ENCODE measurements at places on chromosomes 12 and 14. TPM values are rescaled to one million over a fixed set of nuclear protein-coding genes. Genes with fewer than 3 reads are reported as not detected.

ZDHHC22 gene
- total RNA-seq: not detected

REM2 gene
- 0.26 TPM for total RNA-seq

TESPA1 gene
- total RNA-seq: not detected

OR4E2 gene
- not detected for total RNA-seq

SLC5A8 gene
- total RNA-seq: not detected

VEZT gene
- total RNA-seq: 75.9 TPM

PRH2 gene
- total RNA-seq: not detected

FOXN4 gene
- total RNA-seq: not detected

ADAM21 gene
- total RNA-seq: 1.2 TPM

GARIN6 gene
- not detected for total RNA-seq

C14orf39 gene
- total RNA-seq: not detected

KIF26A gene
- total RNA-seq: 0.06 TPM

CATSPERB gene
- total RNA-seq: under 0.01 TPM

KLRD1 gene
- 0.13 TPM for total RNA-seq

PRR4 gene
- 0.53 TPM for total RNA-seq

SLCO1C1 gene
- total RNA-seq: 2.6 TPM

TPPP2 gene
- total RNA-seq: not detected

OR6C2 gene
- not detected for total RNA-seq

FGF23 gene
- total RNA-seq: not detected

ABCC9 gene
- 0.37 TPM for total RNA-seq

PACS2 gene
- 51.1 TPM for total RNA-seq

TBX3 gene
- 0.66 TPM for total RNA-seq

TSHR gene
- total RNA-seq: not detected

LRTM2 gene
- total RNA-seq: not detected

COA8 gene
- total RNA-seq: 19.9 TPM

MDGA2 gene
- total RNA-seq: not detected

RBP5 gene
- total RNA-seq: not detected

SERPINA6 gene
- total RNA-seq: 0.06 TPM

NFE2 gene
- not detected for total RNA-seq

HNRNPA1 gene
- 443 TPM for total RNA-seq

CISTR gene
- total RNA-seq: not detected

PLEKHD1 gene
- total RNA-seq: not detected

ALDH1L2 gene
- 14.5 TPM for total RNA-seq

TAS2R13 gene
- 0.92 TPM for total RNA-seq

SLC38A4 gene
- total RNA-seq: 0.26 TPM

SPX gene
- total RNA-seq: 0.25 TPM

DPF3 gene
- total RNA-seq: 1.7 TPM

RGS6 gene
- not detected for total RNA-seq

DACT1 gene
- 5.3 TPM for total RNA-seq

POTEG gene
- not detected for total RNA-seq

OTUB2 gene
- 1.2 TPM for total RNA-seq

TAS2R43 gene
- 2.2 TPM for total RNA-seq

GCH1 gene
- total RNA-seq: 0.44 TPM

VPS33A gene
- 21.4 TPM for total RNA-seq

PGF gene
- total RNA-seq: 15.2 TPM
